ENCODE measurements at places on chromosomes 12 and 14. TPM values are rescaled to one million over a fixed set of nuclear protein-coding genes. Genes with fewer than 3 reads are reported as not detected.

The PLD4 gene
- total RNA-seq = not detected

The DNAJC22 gene
- total RNA-seq = 0.10 TPM

The FOXG1 gene
- not detected for total RNA-seq

The CCDC38 gene
- 0.24 TPM for total RNA-seq

The KRT6A gene
- total RNA-seq = not detected

The OTOGL gene
- not detected for total RNA-seq

The IFNG gene
- total RNA-seq = 535 TPM

The AQP5 gene
- not detected for total RNA-seq

The DBX2 gene
- not detected for total RNA-seq

The FSCB gene
- not detected for total RNA-seq

The WASHC3 gene
- total RNA-seq = 40.1 TPM

The MYF6 gene
- not detected for total RNA-seq

The ENDOU gene
- not detected for total RNA-seq

The CLEC4C gene
- not detected for total RNA-seq

The HOXC12 gene
- total RNA-seq = not detected

The PRR4 gene
- 0.57 TPM for total RNA-seq

The INHBC gene
- not detected for total RNA-seq

The TTC7B gene
- total RNA-seq = 12.4 TPM

The NOP9 gene
- 30.7 TPM for total RNA-seq

The PMCH gene
- total RNA-seq = not detected
